ENCODE measurements at places on chromosomes 7 and 10.

GRCh38 chr10:98376485-98376884 lies 38.5 kb downstream of the PYROXD2 start:
- peak; percentile 47 for DNase-seq

DNA sequence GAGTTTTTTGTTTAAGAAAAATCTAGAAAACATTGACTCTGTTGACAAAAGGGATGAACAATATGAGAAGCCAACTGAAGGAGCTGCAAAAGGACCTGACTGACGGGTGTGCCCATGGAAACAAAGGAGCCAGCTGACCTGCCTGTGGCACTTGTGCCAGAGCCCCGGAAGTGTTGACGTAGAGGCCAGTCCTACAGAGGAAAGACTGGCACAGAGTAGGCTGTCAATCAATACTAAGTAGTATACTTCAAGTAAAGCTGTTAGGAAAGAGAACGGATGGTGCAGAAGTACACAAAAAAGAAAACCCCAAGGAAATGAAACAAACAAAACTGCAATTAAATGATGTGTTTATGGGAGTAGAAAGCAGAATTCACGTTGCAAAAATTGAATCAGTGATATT lies 19.0 kb upstream of the ABI1 start:
- peak; percentile 94 for DNase-seq

DNA sequence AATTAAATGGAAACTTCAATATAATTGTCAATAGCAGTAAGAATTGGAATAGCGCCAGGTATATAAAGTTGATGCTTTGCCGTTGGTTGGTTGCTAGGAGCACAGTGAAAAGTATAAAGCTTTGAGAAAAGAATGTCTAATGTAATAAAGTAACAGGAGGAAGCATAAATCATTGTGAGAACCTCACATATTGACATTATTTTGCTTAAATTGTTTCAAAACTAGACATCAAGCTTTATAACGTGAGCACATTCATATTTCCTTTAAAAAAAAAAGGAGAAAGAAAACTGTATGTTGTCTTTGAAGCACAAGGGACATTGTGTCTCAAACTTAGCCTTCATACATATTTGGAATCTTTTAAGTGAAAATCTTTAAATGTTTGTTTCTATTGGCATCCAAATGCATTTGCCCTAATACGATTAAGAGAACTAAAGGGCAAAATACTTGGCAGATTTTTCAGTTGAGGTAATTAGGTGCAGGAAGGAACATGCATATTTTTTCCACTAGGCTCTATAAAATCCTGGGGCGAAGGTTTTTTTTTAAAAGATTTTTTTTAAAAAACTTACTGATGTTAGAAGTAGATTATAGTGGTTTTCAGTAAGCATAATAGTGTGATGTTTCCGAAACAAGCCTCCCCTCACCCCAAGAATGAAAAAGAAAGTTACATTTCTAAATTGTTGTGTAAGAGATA lies 92.4 kb downstream of the ARID5B start:
- no peak for DNase-seq

GRCh38 chr7:13139436-13139835 lies 452.0 kb downstream of the ARL4A start:
- DNase-seq: no peak

DNA sequence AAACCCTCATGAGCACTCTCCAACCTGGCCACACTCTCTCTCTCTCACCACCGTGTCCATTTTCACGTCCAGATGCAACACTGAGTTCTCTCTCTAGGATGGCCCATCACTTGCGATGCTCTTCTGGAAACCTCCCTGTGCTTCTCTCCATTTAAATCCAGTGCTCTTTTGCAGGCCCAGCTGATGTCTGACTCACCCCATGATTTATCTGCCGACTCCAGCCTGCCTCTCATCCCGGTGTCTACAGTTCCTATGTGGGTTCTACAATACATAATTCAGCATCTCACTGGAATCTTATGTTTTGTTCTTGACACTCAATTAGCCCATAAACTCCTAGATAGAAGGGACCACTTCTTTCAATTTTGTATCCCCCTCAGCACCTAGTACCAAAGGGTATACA lies 5.0 kb downstream of the TPK1 start:
- DNase-seq: no peak

- DNase-seq: no peak
Observed at GRCh38 chr7:375321-375831, 85.4 kb downstream of the FOXL3 start.

All from DMS53 (cell line).